ENCODE measurements at places on chromosomes 11 and 22. TPM values are rescaled to one million over a fixed set of nuclear protein-coding genes. Genes with fewer than 3 reads are reported as not detected.

Gene UBQLNL
- total RNA-seq, result 0.36 TPM

Gene CASTOR1
- 10.0 TPM for total RNA-seq

Gene LRRC4C
- total RNA-seq, result 3.8 TPM

Gene EXPH5
- total RNA-seq, result 0.54 TPM

Gene OR56A1
- under 0.01 TPM for total RNA-seq

Gene GDPD4
- not detected for total RNA-seq

Gene ARHGAP20
- total RNA-seq, result 3.9 TPM

Gene C11orf42
- not detected for total RNA-seq

Gene NRXN2
- 8.4 TPM for total RNA-seq

Gene TTC36
- total RNA-seq, result 1.1 TPM

DNA sequence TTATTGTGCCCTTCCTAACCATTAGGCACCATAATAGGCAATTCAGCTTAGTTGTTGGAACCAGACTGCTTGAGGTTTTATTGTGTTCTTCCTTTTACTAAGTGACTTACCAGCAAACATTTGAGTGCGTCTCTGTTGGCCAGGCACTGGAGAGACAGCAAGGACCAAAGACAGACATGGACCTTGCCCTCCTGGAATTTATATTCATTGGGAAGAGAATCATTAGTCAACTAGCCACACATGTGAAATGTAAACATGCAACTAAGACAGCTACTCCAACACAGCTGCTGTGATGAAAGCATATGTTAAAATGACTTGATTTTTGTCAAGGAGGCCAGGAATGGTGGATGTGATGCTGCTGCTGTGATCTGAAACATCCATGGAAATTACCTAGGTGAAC, 106.4 kb downstream of the TRAF6 start:
- H3K4me3 ChIP-seq, result no peak overlapping the region
- H3K36me3 ChIP-seq, result no peaks in the 10 kb centered on the region
- DNase-seq, result no peak
- H3K27ac ChIP-seq, result no peak overlapping the region
- H3K27me3 ChIP-seq, result no peaks in the 10 kb centered on the region

DNA sequence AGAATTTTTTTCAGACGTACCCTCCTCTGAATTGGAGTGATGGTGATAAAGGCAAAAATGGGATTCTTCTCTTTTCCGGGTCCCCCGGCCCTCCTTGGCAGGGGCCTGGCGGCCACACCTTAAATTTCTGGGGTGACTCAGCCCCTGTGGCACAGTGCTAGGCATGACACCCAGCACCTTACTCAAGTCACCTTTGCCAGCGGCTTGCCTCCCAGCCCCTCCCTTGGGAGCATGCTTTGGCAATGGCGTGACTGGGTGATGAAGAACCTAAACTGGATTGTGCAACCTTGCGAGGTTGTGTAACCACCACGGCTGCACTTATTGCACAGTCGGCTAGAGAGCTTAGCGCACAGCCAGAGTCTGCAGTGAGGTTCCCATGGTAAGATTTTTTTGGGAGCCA, 16.2 kb upstream of the LDLRAD3 start:
- no peaks in the 10 kb centered on the region for H3K27me3 ChIP-seq
- H3K36me3 ChIP-seq, result no peaks in the 10 kb centered on the region
- no peak overlapping the region for H3K27ac ChIP-seq
- no peak overlapping the region for H3K4me3 ChIP-seq

- DNase-seq, result no peak
- H3K27me3 ChIP-seq, result no peaks in the 10 kb centered on the region
- no peak overlapping the region for H3K4me3 ChIP-seq
- H3K27ac ChIP-seq, result no peak overlapping the region
- no peaks in the 10 kb centered on the region for H3K36me3 ChIP-seq
Measured at GRCh38 chr11:36738292-36738861, 140.3 kb upstream of the RAG2 start.

DNA sequence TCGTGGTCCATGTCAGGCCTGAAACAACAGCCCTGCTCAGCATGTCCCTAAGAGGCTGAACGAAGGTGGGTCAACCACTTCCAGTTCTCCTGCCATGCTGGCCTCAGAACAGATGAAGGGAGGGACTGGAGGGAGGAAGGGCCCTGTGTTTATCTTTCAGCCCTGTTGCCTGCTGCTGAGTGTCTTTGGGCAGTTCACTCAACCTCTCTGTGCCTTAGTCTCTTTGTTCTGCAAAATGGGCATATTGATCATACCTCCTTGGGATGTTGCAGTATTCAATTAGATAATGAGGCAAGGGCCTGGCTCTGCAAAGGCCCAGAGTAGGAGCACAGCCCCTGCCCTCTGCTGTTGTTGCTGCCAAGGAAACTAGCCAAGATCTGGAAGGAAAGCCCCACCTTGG, 207.5 kb downstream of the MN1 start:
- no peaks in the 10 kb centered on the region for H3K4me1 ChIP-seq
- no peaks in the 10 kb centered on the region for H3K27me3 ChIP-seq
- no peak overlapping the region for H3K4me3 ChIP-seq
- no peak overlapping the region for H3K27ac ChIP-seq

DNA sequence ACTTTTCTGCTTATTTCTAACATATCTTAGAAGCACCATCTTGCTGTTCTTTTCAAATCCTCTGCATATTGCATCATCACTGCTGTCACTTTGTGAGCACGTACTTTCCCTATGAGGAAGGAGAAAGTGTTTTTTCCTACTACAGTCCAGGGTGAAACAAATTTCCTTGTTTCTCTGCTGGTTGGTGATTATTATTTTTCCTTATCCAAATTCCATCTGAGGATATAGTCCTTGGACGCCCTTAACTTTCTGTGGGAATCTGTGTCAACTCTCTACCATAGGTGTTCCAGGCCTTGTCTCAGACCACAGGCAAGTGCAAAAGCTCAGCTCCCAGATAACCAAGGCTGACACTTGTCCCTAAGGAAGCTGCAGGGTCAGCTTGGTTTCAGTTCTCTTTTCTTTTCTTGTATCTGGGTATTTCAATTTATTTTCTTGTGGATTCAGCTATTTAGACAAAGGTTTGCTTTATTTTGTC, 29.4 kb upstream of the LYVE1 start:
- H3K27ac ChIP-seq, result peak overlapping the region; percentile 70
- H3K4me3 ChIP-seq, result no peak overlapping the region
- no peak for DNase-seq
- H3K4me1 ChIP-seq, result peaks cover 54% of the 10 kb centered on the region
- peaks cover 51% of the 10 kb centered on the region for H3K36me3 ChIP-seq

DNA sequence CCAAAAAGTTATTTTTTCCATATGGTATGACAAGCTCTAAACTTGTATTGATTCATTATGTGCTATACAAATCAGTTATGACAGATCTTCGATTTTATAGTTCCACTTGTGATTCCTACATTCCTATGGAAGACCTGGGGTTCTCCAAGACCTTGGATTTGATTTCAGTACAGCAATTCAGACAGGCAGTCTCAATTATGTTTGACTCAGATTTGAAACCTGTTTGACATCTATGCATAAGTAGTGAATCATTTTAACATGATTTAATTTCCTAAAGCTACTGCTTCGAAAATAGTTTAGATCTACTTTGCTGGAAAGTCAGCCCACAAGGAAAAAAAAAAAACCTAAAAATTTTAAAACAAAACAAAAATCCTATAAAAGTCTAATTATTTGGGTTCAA, 820.4 kb downstream of the LUZP2 start:
- no peak for DNase-seq
- H3K4me1 ChIP-seq, result no peaks in the 10 kb centered on the region
- no peaks in the 10 kb centered on the region for H3K36me3 ChIP-seq
- H3K4me3 ChIP-seq, result no peak overlapping the region
- H3K27me3 ChIP-seq, result no peaks in the 10 kb centered on the region
- H3K27ac ChIP-seq, result no peak overlapping the region

- no peaks in the 10 kb centered on the region for H3K4me1 ChIP-seq
- DNase-seq, result peak; percentile 40
- H3K27ac ChIP-seq, result no peak overlapping the region
- no peaks in the 10 kb centered on the region for H3K27me3 ChIP-seq
- no peak overlapping the region for H3K4me3 ChIP-seq
Measured at GRCh38 chr11:69427906-69428880, 53.3 kb upstream of the LINC01488 start.

GRCh38 chr11:63510360-63511047, 4.6 kb downstream of the LGALS12 start:
- DNase-seq, result no peak
- H3K4me3 ChIP-seq, result no peak overlapping the region
- H3K36me3 ChIP-seq, result no peaks in the 10 kb centered on the region
- H3K27me3 ChIP-seq, result no peaks in the 10 kb centered on the region
- no peaks in the 10 kb centered on the region for H3K4me1 ChIP-seq

- H3K4me3 ChIP-seq, result no peak overlapping the region
- no peak overlapping the region for H3K27ac ChIP-seq
- no peak for DNase-seq
- H3K36me3 ChIP-seq, result no peaks in the 10 kb centered on the region
Measured at GRCh38 chr11:13220148-13220547, 57.4 kb upstream of the BMAL1 start.

DNA sequence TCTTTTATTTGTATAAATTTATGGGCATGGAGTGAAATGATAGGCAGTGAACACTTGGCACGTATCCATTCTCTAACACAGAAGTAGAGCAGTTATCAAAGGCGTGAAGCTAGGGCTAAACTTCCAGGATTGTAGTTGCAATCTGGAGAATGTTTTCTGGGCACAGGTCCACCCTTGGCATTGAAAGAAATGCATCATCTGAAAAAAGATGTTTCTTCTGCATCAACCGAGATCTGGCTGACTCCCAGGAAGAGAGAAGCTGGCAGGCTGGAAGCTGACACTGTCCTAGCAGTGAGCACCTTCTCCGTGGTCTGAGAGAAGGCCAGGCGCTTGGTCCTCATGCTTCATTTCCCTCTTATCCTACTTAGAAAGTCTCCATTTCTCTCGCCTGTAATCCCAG, 600.0 kb downstream of the BRD1 start:
- no peak overlapping the region for H3K27ac ChIP-seq
- peaks cover 20% of the 10 kb centered on the region for H3K27me3 ChIP-seq
- no peak for DNase-seq
- H3K36me3 ChIP-seq, result no peaks in the 10 kb centered on the region
- no peak overlapping the region for H3K4me3 ChIP-seq

- H3K4me3 ChIP-seq, result no peak overlapping the region
- H3K4me1 ChIP-seq, result peaks cover 9% of the 10 kb centered on the region
- no peaks in the 10 kb centered on the region for H3K36me3 ChIP-seq
- peak; percentile 8 for DNase-seq
- no peaks in the 10 kb centered on the region for H3K27me3 ChIP-seq
Measured at GRCh38 chr11:68133761-68134160, 12.6 kb upstream of the CHKA start.

DNA sequence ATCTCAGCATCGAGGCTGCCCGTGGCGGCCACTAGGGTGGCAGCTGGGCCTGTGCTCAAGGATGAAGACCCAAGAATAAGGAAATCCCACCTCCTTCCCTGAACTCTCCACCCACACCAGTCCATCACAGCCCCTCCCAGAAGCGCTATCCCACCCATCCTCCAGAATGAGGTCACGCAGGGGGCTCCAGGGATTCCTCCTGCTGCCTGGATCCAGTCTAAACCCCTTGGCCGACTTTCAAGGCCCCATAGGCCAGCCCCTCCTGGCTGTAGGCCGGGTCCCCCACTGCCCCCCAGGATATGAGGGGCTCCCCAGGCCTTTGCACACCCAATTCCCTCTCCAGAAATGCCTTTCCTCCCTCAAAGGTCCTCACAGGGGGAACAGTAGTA, 19.0 kb upstream of the SCGB1A1 start:
- H3K27ac ChIP-seq, result peak overlapping the region; percentile 88
- DNase-seq, result no peak
- H3K4me1 ChIP-seq, result peaks cover 86% of the 10 kb centered on the region

- H3K27ac ChIP-seq, result no peak overlapping the region
- no peaks in the 10 kb centered on the region for H3K36me3 ChIP-seq
- H3K4me3 ChIP-seq, result no peak overlapping the region
- H3K4me1 ChIP-seq, result peaks cover 7% of the 10 kb centered on the region
- no peaks in the 10 kb centered on the region for H3K27me3 ChIP-seq
Measured at GRCh38 chr11:30735946-30736345, 149.8 kb upstream of the MPPED2 start.

- H3K4me1 ChIP-seq, result no peaks in the 10 kb centered on the region
- H3K36me3 ChIP-seq, result no peaks in the 10 kb centered on the region
- no peak overlapping the region for H3K4me3 ChIP-seq
- H3K27ac ChIP-seq, result no peak overlapping the region
- DNase-seq, result peak; percentile 26
Measured at GRCh38 chr11:17588166-17588565, 41.1 kb downstream of the OTOG start.

GRCh38 chr11:67420147-67420645, 4.7 kb downstream of the CARNS1 start:
- H3K4me3 ChIP-seq, result peak overlapping the region; percentile 87
- H3K36me3 ChIP-seq, result no peaks in the 10 kb centered on the region
- no peak for DNase-seq
- peak overlapping the region; percentile 93 for H3K27ac ChIP-seq
- peaks cover 44% of the 10 kb centered on the region for H3K4me1 ChIP-seq
- H3K27me3 ChIP-seq, result peaks cover 5% of the 10 kb centered on the region

DNA sequence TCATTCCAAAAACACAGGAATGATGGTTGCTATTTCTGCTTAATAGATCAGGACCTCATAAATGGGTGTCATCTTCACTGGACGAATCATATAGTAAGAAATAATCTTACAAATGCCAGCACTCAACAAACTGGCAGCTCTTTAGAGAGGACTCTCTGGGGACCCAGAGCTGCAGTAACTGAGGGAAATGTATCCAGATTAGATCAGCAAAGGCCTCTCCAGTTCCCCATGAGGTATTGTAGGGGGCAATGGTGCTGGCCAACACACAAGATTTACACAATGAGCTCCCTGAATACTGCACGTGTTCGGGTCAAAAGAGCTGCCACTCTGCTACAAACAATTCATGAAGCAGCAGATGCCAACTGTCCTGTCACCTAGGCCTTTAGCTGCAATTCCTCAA, 110.2 kb downstream of the RBFOX2 start:
- DNase-seq, result no peak
- no peaks in the 10 kb centered on the region for H3K36me3 ChIP-seq
- no peak overlapping the region for H3K27ac ChIP-seq

DNA sequence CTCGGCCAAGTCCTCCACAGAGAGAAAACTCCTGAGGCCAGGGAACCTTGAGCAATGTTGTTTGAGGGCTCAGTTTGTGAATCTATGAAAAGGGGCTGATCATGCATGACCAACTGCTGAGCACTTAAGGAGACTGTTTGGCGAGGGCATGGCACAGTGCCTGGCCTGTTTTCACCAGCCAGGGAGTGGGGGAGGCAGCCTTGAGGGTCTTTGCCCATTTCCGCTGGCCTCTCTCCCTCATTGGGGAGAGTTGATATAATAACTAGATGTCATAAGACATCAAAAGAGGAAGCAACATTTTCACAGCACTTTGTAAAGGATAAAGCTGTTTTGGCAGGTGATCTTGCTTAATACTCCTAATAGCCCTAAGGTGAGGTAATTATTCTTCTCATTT, 110.6 kb downstream of the TP53I11 start:
- DNase-seq, result no peak
- no peaks in the 10 kb centered on the region for H3K27me3 ChIP-seq
- no peak overlapping the region for H3K4me3 ChIP-seq
- no peak overlapping the region for H3K27ac ChIP-seq
- H3K4me1 ChIP-seq, result peaks cover 44% of the 10 kb centered on the region

Data from sigmoid colon (tissue), 7 donors.